Activated naive CD8-positive, alpha-beta T cell treated with anti-CD3 and anti-CD28 coated beads, Interleukin-2, amount 10 ng/mL, durations not matched to agents 7 days and 5 days (primary cell): ENCODE measurements at places on chromosomes 7 and 10.
A peak's percentile ranks its signal among the peaks of the same experiment; 100 is the strongest.

GRCh38 chr7:15586266-15586665 is 24.5 kb upstream of the AGMO start:
- no peak for DNase-seq

DNA sequence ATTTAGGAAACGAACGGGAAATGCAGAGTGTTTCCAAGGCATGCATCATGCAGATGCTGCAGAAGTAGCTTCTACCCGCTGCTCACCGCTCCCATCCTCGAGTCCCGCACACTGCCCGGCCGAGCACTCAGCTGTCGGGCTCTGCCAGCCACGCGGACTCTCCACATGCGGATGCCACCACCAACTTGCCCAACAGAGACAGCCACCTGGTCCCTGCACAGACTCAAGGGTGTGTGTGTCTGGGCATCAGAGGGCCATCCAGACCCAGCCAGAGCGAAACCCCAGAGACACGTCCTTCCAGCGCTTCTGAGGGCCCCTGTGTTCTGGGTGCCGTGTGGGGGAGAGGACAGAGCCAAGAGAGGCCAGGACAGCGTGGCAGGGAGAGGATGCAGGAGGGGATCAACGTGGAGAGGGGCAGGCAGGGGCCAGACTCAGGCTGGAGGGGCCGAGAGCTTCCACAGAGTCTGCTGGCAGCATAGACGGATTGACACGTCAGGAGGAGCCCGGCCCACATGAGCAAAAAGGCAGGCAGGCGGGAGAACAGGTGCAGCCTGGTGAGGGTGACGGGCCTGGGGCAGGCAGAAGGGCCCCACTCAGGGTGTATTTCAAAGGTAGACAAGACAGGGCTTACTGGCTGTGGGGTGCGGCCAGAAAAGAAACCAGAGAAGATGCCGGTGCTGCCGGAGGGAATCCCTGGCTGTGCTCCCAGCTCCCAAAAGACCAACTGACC is 18.3 kb downstream of the GPER1 start:
- DNase-seq: no peak

DNA sequence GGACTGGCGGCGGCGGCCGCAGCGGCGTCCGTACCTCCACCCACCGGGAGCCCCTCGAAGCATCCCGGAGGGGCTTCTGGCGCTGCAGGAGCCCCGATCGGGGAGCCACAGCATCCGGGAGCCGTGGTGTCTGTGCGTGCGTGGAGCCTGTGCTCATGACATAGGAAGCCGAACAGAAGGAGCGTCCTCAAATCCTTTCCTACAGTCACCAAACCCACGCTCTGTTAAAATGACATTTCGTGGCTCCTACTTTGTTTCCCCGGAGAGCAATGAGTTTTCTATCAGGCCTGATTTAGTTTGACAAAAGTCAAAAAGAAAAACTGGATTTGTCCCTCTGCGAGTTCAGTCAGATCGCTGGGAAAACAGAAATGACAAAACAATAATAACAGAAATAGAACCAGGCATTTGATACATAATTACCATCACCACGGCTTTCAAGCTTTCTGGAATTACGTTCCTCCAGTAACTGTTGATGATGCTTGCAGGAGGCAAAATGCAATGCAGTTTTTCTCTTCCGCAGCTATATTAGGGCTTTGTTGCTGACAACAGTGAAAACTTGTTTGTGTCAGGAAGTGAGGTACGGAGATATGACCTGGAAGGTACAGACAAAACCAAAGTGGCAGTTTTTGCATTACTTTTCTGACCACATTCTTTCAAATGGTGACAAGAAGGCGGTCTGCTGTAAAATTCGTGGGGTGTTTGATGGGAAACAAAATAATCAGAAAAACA is 219.3 kb upstream of the MKLN1 start:
- DNase-seq: peak; percentile 74

- DNase-seq: peak; percentile 78
Observed at GRCh38 chr10:133276435-133277201, at the start of gene ADAM8. TSS of gene ADAM8 (minus strand) at chr10:133276868. CDS start at chr10:133276817, 51 bp downstream.

GRCh38 chr10:93080350-93081046 is 6.8 kb downstream of the CYP26A1 start:
- peak; percentile 53 for DNase-seq
